RCC 7860 (cell line): ENCODE measurements at places on chromosomes 3 and 15.
A peak's percentile ranks its signal among the peaks of the same experiment; 100 is the strongest.

DNA sequence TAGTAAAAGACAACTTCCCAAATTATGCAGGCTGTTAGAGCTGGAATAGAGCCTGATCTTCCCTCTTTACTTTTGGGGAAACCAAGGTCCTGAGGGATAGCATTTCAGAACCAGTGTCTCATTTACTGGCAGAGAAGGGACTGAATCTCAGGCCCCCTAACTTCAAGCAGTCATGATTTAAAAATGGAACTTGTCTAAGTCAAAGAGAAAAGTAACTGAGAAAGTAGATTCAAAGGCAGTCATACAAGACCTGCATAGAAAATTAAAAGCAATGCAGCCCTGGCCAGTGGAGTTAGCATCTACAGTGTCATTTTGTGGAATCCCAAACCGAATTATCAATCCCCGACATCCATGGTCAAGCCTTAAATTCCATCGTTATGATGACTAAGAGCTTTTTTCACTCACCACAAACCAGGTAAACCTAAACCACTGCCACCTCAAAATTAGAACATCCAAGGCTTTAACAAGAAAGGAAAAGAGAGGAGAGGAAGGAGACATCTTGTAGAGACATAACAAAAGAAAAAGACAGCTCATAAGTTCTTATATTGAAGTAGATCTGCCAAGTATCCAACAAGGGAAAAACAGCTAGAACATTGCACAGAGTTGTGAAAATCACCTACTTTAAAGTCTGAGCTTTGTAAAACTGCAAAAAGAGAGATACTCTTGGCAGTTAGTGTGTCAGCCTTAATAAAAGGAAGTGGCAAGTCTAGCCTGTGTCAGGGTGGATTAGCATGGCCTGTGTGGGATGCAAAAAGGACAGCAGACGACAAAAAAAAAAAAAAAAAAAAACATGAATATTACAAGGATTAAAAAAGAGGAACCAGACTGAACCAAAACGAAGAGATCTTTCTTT is 54.1 kb upstream of the CCR2 start:
- DNase-seq: no peak

DNA sequence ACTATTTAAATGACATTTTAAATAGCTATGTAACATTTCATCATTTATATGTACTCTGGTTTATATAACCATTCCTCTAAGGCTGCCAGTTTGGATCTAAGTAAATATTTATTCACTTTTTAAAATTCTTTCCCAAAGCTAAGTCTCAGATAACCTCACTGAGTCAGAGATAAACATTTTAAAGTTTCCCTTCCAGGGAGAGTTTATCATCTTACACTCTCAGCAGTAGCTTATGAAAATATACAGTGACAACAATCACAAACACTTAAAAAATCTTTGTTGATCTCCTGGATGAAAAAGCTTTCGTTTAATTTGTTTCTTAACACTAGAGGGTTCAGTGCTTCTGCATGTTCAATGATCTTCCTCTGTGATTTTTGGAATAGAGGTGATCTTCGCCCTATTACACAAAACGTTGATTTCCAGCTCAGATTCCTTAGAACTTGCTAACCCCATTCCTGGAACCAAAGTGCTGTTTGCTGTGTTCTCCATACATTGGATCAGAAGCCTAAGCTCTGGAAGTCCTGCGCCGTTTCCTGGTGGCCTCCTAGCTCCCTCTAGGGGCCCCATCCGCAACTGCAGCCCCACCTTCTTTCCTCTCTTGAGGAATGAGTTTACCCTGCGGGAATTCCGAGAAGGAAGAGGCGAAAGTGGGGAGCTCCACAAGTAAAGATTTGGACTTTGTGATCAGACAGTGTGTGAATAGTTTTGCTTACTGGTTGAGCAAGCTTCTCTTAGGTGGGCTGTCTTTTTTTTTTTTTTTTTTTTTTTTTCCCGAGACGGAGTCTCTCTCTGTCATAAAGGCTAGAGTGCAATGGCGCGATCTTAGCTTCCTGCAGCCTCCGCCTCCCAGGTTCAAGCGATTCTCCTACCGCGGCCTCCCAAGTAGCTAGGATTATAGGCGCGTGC is 29.3 kb upstream of the SACM1L start:
- DNase-seq: no peak

- DNase-seq: no peak
Observed at GRCh38 chr15:33975022-33975565, 6.8 kb downstream of the CHRM5 start.

DNA sequence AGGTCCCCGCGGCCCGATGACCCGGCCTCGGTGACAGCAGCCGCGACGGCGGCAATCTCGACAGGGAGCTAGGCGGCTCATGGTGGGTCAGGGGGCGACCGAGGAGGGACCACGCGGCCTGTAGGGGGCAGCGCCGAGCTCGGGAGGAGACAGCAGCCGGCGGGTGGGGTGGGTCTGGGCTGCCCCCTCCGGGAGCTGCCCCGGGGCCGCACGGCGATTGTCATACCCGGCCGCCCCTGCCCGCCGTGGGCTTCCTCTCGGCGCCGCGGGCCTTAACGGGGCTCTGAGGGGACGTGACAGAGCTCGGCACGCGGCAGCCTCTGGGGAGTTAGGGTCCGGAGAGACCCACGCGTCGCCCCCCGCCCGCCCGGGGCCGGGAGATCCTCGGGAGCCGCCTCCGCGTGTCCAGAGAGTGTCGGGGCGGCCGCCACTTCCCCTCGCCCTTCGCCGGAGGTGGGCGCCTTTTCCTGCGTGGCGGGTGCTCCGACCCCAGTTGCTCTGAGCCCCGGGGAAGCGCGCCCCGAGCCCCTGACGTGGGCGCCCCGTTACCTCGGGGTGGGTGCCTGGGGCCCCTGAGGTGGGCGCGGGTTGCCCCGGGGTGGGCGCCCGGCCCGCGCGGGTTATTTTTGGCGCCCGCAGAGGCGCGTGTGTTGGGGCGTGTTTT is 539 bp upstream of the PLCL2 start:
- no peak for DNase-seq

DNA sequence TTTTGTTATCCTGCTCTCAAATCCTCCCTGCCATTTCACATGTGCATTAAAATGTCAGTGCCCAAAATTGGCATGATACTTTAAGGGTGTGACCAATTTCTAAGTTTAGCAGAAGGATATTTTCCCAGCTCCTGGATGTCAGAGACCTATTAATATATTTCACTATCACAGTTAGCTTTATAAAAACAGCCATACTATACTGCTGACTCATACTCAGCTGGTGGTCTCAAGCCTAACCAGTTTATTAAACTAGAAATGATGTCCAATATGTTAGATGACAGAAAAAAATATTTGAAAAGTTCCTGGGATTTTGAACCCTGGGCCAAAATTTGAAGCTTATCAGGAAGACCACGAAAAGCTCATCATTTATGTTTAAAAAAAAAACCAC is 60.9 kb upstream of the ZNF280D start:
- no peak for DNase-seq

GRCh38 chr3:53079147-53079546 is 33.3 kb upstream of the SFMBT1 start:
- DNase-seq: no peak

GRCh38 chr3:59245859-59246501 is 196.2 kb upstream of the CFAP20DC start:
- DNase-seq: peak; percentile 10

DNA sequence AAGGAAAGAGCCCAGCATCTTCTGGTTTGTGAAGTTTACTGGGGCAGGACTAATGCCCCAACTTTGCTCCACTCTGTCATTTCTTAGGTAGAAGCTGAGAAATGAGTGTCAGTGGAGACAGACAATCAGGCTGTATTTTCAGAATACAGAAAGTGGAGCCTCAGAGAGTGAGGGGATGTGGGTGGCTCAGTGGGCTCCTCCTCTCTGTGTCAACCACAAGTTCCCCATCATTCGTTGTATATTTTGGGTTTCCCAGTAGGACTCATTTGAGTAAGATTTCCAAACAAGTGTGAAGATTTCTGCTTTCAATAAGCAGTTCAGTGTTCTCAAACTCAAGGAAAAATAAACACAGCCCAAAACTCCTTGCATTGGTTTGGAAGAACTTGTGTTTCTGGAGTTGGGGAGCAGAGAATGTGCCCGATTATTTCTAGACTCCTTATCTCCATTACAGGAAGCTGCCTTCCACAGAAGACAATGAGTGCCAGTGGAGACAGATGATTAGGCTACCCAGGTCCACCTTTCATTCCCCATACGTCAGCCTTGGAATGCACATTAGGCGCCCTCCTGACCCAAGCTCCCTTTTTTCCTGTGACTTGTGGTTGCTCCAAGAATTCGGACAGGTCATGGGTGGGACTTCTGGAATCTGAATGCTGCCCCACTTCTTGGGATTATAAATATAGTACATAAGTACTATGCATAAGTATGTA is 792.1 kb upstream of the LMCD1 start:
- no peak for DNase-seq

- DNase-seq: no peak
Observed at GRCh38 chr3:38722781-38723568, 73.5 kb upstream of the SCN5A start.

DNA sequence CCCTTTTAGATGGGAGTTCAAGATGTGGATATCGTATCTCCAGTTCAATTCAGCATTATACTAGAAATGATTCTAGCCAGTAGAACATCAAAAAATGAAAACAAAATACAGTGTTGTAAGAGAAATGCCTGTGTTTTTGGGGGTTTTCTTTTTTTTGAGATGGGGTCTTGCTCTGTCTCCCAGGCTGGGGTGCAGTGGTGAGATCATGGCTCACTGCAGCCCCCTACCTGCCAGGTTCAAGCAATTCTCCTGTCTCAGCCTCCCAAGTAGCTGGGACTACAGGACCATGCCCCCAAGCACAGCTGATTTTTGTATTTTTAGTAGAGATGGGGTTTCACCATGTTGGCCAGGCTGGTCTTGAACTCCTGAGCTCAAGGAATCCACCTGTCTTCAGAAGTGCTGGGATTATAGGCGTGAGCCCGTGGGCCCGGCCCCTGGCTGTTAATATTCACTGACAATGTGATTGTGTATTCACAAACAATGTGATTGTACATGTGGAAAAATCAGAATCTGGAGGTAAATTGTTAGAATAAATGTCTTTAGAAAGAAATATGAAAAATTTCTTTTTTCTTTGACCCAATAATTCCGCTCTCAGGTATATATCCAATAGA is 59.0 kb downstream of the ARIH1 start:
- DNase-seq: no peak

DNA sequence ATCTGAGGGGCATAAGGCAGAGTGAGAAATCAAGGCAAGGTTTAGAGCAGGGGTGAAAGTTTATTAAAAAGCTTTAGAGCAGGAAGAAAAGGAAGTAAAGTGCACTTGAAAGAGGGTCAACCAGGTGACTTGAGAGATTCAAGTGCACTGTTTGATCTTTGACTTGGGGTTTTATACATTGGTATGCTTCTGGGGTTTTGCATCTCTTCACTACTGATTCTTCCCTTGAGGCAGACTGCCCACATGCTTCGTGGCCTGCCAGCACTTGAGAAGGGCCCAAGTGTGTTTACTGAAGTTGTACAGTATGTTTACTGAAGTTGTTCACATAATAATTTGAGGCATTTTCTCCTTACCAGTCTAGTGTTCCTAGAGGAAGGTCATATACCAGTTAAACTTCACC is 367.0 kb upstream of the UBE2E2 start:
- no peak for DNase-seq

GRCh38 chr3:83655083-83655482 is 1303.7 kb upstream of the CADM2 start:
- DNase-seq: no peak

- no peak for DNase-seq
Observed at GRCh38 chr3:113560831-113561623, 28.7 kb downstream of the SIDT1 start.
